Activated naive CD8-positive, alpha-beta T cell treated with anti-CD3 and anti-CD28 coated beads for 36 hours (primary cell): ENCODE measurements at places on chromosomes 12 and 14. TPM values are rescaled to one million over a fixed set of nuclear protein-coding genes. Genes with fewer than 3 reads are reported as not detected.

DNA sequence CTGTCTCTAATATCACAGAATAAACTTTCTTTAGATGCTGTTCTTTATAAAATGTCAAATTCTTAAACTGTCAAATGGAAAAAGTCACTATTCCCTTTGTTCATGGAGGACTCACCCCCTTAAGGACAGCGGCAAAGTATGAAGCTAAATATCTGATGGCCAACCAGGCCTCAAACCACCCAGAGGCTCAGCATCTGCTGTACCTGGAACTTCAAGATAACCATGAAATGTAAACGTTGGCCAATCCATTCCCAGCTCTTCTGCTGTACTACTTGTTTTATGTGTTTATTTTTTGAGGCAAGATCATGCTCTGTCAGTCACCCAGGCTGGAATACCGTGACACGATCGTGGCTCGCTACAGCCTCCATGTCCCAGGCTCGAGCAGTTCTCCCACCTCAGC is 15.7 kb downstream of the RFC5 start:
- no peak for DNase-seq

- no peak for DNase-seq
Observed at GRCh38 chr12:120352117-120352516, 16.8 kb downstream of the MSI1 start.

- no peak for DNase-seq
Observed at GRCh38 chr12:52531566-52532300, 11.5 kb upstream of the KRT5 start.

The ZNF384 gene
- 60.6 TPM for total RNA-seq

The ERGIC2 gene
- 126 TPM for total RNA-seq

GRCh38 chr12:71592841-71593240 is 70.8 kb downstream of the ZFC3H1 start:
- no peak for DNase-seq

The MAP1LC3B2 gene
- 0.74 TPM for total RNA-seq

DNA sequence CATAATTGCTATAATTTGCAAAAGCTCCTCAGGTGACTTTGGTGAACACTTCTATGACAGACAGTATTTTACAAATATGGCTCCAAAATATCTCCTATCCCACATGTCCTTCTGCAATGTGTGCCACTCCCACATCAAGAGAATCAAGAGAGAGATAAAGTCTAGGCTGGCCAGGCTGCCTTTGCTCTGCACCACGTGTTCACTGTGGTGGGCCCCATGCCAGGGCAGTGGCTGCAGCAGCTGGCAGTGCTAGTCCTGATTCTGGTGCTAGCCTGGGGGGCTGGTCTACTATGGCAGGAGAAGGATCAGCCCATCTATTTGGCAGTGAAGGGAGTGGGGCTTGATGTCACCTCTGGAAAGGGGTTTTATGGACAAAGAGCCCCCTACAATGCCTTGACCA is 86.3 kb downstream of the DRAM1 start:
- DNase-seq: no peak

DNA sequence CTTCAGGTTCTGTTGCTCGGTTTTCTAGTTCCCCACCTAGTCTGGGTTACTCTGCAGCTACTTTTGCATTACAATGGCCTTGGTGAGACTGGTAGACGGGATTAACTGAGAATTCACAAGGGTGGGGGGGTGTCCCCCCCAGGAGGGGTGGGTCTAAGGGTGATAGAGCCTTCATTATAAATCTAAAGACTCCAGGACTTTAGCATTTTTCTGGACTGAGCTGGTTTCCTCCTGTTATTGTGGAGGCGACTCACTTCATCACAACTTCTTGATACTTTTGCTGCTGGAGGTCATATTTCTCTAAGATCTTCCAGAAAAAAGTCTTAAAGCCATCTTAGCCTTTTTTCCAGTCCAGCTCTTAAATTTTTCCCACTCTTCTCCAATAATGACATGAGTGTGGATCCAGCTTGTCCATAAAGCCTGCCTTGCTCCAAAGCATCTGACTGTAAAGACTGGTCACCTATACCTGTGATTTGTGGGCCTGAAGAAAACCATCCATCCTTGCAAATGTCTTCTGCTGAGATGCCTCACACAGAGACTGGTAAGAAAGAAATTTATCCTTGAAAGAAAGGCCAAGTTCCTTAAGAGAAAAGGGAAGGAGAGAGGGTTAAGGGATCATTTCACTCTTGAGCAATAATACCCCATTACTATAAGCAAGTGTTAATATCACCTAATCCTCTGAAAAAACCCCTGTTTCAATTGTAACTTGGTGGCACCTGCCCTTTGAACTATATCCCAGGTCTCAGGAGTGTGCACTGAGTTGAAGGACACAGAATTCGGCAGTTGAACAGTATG is 19.7 kb upstream of the SLC2A14 start:
- DNase-seq: no peak

The ALX1 gene
- total RNA-seq: not detected
